ENCODE measurements at places on chromosomes 7 and 10.

GRCh38 chr10:26478061-26478460 is 39.9 kb downstream of the APBB1IP start:
- no peak for DNase-seq

GRCh38 chr10:117547016-117547715 is 4.6 kb downstream of the EMX2 start:
- no peak for DNase-seq

GRCh38 chr7:123657304-123657685 is 1.6 kb downstream of the LMOD2 start:
- no peak for DNase-seq

GRCh38 chr10:73889014-73889413 is 14.7 kb upstream of the CAMK2G start:
- no peak for DNase-seq

DNA sequence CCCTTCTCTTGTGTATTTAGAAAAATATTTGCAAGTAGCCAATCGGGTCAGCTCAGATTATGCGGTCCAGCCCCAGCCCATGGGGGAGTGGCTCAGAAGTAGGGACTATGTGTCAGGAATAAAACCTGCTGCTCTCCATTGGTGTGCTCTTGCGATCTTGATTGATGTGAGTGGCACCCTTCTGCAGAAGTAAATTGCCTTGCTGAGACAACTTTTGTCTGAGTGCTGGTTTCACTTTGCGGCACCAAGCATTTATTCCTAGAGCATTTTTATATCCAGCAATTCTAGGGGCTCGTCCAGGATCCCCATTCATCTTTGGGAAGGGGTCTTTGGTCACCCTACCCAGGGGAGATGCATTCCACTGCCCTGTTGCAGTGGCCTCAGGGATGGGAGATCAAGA is 26.1 kb upstream of the FAM221A start:
- DNase-seq = no peak

DNA sequence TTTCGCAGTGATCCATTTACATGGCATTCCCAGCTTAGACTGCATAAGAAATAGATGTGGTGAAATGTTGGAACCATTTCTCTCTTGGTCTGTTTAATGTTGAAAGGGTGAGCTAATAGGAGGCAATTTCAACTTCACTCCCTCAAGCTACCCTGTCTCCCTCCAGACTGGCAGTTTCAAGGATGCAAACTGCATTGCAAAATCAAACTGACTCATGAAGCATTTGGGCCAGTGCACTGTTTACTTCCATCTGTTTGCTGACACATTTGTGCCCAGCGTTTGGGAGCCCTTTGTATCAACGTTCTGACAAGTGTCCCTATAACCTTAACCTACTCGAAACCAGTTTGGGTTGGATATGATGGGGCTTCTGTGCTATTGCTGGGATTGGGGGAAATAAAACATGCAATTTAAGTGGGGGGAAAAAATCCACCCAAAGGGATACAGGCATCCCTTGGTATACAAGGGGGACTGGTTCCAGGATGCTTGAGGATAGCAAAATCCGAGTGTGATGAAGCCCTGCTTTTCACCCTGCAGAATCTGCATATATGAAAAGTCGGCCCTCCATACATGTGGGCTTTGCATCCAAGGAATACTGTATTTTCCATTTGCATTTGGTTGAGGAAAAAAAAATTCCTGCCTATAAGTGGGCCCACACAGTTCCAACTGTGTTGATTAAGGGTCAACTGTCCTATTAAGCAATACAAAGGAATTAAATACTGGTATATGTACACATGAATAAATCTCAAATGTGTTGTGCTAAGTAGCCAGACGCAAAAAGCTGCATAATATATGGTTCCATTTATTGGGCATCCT is 15.6 kb downstream of the RHEB start:
- DNase-seq = no peak

DNA sequence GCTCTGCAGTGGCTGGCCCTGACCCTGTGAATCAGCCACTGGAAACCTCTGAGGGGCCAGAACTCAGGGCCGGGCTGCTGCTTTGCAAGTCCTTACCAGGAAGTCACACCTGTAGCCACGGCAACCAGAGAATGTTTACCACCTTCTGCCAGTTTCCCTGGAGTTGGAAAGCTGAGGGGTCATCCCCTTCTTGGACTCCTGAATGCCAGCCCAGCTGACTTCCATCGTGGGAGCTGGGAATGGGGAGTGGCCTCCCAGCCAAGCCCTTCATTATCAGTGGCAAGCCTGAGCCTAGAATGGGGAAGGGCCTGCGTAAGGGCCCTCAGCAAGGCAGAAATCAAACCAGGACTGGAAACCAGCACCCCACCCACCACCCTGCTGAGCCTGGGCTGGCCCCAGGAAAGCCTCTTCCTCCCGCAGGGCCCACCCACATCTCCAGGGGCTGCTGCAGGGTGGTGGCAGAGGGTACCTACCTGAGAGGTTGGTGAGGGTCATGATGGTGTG is 6.5 kb upstream of the CRHR2 start:
- DNase-seq = no peak

DNA sequence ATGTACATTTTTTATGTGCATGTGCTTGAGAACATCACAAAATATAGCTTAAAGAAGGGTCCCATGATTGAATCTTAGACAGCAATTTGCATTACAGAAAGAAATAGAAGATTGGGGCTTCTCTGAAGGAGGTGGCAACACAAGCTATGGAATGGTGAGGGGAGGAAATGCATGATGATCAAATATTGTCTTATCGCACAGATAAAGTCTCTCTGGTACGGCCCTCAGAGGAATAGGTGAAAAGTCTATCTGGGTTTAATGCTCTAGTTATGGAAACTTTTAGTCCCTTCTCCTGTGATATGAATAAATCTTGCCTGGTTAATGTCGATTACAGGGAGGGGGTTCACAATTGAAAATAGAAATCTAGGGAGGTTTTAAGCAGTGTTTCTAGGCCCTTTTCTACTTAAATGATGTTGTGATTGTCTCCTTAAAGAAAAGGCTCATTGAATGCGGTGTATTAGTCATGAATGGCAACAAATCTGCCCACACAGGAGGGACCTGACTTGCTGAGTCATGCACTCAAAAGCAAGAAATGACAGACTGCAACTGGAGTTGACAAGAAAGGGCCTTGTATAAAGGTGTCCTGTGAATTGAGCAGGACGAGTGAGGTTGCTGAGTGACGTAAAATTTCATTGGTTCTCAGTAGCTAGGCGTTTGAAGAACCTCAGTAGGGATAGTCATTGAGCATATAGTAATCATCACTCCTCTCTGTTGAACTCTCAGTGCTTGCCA is 133.4 kb upstream of the CSTF2T start:
- DNase-seq = no peak

GRCh38 chr10:73584737-73585136 is 6.4 kb downstream of the USP54 start:
- DNase-seq = no peak

DNA sequence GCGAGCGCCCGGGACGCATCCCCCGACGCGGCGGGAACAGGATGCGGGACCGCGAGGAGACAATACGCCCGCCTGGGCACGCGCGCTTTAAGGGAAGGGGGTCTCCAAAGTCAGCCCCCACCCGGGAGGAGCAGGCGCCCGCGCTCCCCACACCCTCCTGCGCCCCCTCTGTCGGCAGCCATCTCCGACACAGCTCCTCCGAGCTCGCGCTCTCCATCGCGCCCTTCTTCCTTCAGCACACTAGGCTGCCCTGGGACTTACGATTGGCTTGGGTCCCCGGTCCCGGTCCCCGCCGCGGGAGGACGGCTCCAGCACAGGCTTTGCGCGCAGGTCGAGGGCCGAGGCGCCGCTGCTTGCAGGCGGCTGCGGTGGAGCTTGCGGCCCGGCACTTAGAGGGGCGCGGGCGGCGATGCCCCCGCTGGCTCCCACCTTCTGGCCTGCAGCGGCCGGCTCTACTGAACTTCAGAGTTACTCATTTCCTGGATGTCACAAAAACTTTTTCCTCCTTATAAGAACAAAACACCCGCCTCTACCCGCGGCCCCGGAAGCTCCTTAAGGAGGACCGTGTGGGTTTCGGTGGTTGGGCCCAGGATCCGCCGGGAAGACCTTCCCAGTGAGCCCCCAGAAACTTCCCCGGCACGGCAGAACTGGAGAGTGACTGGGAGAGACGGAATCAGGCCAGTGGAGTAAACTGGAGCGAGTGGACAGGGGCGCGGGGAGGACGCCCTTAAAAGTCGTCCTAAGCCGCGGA is at the start of gene ITPRIP:
TSS of gene ITPRIP (minus strand) at position 481 of the 751 bp plus-strand sequence. CDS start 22,414 bp downstream, outside the sequence.
- peak; percentile 58 for DNase-seq

- no peak for DNase-seq
These were observed 569.5 kb upstream of the MGMT start for GRCh38 chr10:128897401-128898129.

GRCh38 chr10:11106621-11107374 is 89.1 kb downstream of the CELF2 start:
- DNase-seq = no peak

GRCh38 chr7:73690646-73691045 is 7.2 kb downstream of the BUD23 start:
- DNase-seq = no peak

- no peak for DNase-seq
These were observed 35.9 kb downstream of the ACSM6 start for GRCh38 chr10:95229724-95230627.

GRCh38 chr10:70234668-70235447 is 1.6 kb upstream of the PPA1 start:
- no peak for DNase-seq

DNA sequence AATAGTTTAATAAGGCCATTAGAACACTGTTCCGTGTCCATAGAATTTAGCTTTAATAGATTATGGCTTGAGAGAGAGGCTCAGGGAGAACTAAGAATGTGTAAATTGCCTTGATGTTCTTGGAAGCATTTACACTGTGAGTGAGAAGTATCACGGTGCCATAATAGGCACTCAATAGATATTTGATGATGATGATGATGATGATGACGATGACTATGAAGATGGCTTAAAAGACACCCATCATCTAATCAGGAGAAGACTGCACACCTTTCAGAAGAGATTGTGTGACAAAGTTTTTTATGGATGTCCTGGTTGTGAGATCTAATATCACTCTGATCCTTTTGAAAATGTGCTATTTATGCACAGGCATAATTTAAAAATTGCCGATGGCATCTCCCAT is 264.2 kb downstream of the GLI3 start:
- no peak for DNase-seq

DNA sequence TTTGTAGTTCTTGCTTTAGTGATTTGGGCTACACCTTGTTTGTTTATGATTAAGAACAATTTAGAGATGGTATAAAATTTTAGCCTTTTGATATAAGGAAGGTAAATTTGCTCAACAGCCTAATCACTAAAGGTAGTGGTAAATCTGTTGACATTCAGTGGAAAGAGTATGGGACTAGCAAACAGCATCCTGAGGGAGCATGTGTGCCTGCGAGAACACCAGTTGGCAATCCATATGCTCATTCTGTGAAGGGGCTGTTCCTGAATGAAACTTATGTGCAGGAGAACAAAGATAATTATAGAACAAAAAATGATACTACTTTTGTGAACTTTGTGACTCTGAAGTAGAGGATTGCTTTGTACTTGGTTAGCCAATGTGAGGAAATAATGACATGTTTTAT is 44.0 kb downstream of the CAPZA2 start:
- DNase-seq = no peak

DNA sequence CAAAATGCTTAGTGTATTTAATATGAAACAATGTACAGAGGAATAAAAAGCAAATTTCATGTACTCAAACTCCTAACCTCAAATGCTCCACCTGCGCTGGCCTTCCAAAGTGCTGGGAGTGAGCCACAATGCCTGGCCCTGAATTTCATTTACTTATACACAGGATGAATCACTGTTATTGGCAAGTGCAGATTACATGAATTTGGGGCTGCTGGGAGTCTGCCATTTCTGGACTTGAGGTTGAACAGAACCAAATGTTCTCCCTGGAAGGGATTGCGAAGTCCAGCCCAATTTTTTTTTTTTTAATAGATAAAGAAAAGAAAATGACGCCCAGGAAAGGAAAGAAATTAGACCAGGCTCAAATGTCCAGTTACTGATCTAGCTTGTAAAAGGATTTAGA is 6.8 kb upstream of the CSTF2T start:
- no peak for DNase-seq

GRCh38 chr7:24464861-24465260 is 108.4 kb upstream of the PALS2 start:
- no peak for DNase-seq

GRCh38 chr7:145184956-145185355 is 349.1 kb upstream of the TPK1 start:
- no peak for DNase-seq

DNA sequence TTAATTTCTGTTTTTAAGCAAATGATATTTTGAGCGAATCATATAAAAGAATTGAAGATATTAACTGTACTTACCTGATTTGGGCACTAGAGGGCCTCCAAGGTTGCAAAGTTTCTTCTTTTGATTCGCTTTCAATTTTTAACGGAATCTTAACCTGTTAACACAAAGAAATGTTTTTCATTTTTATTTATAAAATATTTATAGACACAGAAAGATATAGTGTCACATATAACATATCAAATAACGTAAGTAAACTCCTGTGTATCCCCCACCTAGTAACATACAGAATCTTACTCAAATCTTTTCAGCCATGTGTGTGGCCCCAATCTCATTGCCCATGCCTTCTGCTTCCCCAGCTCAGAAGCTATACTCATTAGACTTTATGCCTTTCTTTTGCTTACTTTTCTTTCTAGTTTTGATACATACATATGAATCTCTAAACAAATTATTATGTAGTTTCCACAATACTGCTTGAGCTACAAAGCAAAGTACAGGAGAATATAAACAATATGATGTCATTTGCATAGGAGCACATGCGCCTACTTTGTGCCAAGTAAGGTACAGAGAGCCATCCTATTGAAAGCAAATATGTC is 49.5 kb upstream of the ZPBP start:
- no peak for DNase-seq

DNA sequence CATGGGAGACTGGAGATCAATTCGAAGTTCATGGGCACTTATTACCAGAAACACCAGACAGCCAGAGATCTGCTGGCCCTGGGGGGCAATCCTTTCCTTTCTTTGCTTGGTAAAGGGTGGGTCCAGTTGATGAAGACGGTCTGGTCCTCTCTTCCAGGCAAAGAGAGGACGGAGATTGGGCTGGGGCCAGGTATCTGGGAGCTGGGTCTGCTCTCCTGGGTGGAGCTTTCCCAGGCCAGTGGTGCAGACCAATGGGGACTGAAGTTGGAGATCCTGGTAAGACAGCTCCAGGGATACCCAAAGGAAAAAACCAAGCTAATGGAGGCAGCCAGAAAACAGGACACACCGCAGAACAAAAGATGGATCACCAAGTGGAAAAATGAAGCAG is 18.3 kb downstream of the NOD1 start:
- DNase-seq = no peak

GRCh38 chr7:151025924-151026671 is 1.8 kb upstream of the ATG9B start:
- DNase-seq = no peak

- DNase-seq = no peak
These were observed 77.3 kb upstream of the GTF2IRD1 start for GRCh38 chr7:74376256-74377036.

GRCh38 chr10:79145517-79146470 is 77.0 kb downstream of the ZMIZ1 start:
- DNase-seq = no peak

- no peak for DNase-seq
These were observed 81.4 kb upstream of the LRGUK start for GRCh38 chr7:134045716-134046115.

- DNase-seq = no peak
These were observed 49.1 kb upstream of the FOXK1 start for GRCh38 chr7:4633012-4633411.
